ENCODE measurements at places on chromosomes 2 and 18.

GRCh38 chr18:46299465-46300008 is 195.4 kb downstream of the HAUS1 start:
- no peak for DNase-seq

DNA sequence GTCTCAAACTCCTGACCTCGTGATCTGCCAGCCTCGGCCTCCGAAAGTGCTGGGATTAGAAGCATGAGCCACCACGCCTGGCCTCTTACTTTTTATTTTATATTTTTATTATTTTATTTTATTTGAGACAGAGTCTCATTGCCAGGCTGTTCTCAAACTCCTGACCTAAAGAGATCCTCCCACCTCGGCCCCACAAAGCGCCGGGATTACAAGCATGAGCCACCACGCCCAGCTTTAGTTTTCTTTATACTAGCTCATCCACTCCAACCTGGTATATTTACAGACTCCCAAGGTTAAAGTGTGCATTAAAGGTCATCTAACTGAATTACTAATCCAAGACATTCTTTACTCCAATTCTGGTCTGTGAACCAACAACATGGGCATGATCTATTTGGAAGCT is 26.8 kb downstream of the ATAD2B start:
- no peak for DNase-seq

DNA sequence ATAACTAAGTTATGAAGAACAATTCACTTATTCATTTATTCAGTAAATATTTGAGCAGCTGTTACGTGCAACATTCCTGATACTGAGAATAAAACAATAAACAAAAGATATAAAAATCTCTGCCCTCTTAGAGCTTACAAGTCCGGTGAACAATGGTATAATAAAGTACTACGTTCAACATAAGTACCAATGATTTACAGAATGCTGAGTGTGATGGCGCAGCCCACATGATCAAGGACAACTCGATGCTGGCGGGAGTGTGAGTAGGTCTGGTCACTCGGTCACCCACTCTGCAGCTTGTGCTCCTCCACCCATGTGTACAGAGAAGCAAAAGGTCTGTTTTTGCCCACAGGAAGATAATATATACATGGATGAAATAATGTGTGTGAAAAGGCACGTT is 254.3 kb downstream of the BCL11A start:
- no peak for DNase-seq

GRCh38 chr2:69848186-69848790 is 18.8 kb downstream of the GMCL1 start:
- DNase-seq, result no peak

DNA sequence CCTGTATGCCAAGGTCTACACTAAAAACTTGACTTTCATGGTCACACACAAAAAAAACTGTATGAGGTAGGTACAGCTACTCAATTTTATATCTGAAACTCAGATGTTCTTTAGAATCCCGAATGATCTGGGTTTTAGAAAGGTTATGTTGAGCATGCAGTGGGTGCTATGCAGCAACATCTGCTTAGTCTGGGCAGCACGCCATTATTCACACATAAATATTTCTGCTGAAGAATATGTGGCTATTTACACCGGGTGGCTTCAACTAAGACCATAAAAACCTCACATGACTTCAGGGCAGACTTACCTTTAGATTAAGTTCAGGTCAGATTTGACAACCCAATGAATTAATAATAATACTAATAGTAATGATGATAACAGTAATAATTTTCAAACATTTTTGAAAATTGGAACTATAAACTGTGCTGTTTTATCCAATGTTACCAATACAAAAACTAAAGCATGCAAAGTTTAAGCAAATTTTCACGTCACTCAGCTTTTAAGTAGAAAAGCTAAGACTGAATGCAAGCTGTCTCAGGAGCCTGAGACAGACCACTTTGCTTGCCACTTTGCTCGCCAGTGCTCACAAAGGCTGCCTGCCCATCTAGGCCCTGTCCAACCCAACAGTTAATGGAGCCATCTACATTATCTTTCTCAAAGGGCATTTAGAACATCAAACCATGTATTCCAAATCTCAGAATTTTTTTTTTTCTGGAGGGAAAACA is 292.0 kb downstream of the CNTNAP5 start:
- no peak for DNase-seq

DNA sequence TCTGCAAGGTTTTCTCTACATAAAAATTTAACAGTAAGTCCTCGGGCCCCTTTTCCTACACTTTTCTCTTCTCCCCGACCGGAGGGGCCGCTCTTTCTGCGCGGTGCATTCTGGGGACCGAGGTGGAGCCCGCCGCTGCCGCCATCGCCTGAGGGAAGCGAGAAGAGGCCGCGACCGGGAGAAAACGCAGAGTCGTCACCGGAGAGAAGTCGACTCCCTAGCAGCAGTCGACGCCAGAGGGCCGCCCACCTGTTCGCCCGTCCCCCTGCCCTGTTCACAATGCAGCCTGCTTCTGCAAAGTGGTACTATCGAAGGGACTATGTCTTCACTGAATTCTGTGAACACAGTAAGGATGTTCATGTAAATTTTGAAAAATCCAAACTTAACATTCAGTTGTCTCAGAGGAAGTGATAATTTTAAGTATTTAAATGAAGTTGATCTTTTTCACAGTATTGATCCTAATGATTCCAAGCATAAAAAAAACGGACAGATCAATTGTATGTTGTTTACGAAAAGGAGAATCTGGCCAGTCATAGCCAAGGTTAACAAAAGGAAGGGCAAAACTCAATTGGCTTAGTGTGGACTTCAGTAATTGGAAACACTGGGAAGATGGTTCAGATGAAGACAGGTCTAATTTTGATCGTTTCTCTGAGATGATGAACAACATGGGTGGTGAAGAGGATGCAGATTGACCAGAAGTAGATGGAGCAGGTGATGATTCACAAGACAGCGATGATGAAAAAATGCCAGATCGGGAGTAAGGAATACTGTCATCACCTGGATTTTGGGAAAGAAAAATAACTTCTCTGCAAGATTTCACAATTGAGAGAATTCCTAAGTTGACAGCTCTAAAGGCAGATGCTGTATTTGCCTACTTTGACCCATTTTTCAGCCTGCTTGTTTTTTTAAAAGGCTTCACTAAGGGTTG is 55.8 kb downstream of the ASXL2 start:
- DNase-seq, result no peak

GRCh38 chr18:26806224-26806623 is 59.3 kb downstream of the AQP4 start:
- no peak for DNase-seq

DNA sequence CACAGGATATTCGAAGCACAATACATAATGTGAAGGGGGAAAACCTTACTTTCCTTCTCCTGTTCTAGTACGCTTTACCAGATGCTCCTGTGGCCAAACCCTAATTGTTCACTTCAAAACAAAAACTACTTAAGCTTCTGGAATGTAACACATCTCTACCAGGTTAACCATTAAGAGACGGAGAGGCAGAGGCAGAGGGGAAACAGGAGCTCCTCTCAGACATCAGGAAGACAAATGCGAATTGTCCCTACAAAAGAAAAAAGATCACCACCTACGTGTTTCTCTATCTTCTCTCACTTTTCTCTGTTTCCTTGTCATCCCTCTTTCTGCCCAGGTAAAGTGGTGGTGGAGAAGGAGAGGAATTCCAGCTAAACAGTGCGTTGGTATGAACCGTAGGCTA is 266.8 kb downstream of the NRXN1 start:
- no peak for DNase-seq

DNA sequence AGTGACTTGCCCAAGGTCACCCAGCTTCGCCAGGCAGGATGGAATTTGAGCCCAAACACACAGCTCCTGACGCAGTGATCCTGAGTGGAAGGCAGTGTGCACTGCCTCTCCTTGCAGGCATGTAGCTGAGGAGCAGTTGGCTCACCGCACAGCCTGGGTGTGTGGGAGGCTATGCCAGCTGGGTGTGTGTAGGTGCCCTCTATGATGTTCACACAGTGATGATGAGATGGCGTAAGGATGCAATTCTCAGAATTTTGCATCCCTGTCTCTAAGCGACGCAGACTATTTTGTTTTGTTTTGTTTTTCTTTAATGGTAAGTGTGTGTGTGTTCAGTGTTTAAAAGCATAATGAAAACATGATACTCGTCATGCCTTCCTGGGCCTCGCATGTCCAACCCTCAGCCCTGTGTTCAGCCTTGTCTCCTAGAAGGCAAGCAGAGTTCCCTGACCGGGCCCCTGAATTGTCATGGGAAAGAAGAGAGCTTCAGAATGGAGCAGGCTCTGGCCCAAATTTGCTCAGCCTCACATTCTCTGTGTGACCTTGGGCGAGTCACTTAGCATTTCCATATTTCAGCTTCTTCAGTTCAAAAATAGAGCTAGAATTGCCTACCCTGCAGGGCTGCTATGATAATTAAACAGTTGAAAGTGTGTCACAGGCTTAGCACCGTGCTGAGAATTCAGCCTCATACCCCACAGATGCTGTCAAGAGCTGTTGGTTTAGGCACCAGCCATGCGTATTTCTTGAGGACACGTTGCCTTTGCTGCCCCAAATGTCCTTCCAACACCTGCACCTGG is 603.6 kb upstream of the RAB6C start:
- no peak for DNase-seq
